ENCODE measurements at places on chromosomes 4 and X.
A peak's percentile ranks its signal among the peaks of the same experiment; 100 is the strongest.

DNA sequence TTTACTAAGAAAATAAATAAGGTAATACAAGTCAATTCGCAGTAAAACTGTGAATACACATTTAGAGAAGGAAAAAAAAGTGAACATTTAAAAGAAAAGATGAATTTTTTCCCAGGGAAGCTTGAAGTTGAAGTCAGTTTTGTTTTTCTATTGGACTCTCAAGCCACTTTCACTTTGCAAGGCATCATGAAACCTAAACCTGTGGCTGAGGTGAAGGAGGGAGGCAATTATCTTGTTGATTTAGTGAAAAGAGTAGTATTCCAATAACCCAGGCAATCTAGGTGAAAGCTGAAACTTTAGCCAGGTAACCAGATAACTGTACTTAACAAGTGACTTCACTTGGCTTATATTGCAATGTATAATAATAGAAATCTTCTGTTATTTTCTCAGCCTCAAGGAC is 138.6 kb downstream of the HDX start:
- DNase-seq, result no peak

- DNase-seq, result peak; percentile 23
Observed at GRCh38 chr4:171983935-171984805, 171.0 kb downstream of the GALNTL6 start.

DNA sequence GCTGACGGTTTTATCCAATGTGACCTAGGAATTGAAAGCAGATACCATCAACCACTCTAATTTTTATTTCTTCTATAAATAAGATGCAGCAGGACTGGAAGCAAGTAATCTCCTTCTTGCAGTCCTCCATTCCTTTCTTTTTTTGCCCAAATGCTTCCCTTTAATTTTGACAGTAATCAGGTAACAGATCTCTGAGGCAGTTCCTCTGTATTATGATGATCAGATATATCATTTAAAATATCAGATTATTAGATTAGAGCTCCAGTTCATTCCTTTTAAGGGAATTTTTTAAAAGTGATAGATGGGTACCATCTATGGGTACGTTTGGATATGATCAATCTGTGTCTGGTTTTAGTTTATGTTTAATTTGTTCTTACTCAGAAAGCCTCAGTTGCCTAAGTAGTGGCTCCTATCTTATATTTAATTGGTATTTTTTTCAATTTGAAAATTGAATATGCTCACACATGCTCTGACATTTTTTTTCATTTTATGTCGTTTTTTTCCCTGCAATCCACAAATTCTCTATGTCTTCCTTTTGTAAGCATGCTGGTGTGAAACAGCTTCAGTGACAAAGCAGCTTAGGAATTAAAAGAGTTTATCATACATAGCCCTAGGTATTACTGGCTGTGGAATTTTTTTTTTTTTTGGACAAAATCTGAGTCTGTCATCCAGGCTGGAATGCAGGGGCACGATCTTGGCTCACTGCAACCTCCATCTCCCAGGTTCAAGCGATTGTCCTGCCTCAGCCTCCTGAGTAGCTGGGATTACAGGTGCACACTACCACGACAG is 73.7 kb upstream of the ANK2 start:
- no peak for DNase-seq

GRCh38 chr4:141077611-141078225 is 55.6 kb downstream of the RNF150 start:
- DNase-seq, result no peak

DNA sequence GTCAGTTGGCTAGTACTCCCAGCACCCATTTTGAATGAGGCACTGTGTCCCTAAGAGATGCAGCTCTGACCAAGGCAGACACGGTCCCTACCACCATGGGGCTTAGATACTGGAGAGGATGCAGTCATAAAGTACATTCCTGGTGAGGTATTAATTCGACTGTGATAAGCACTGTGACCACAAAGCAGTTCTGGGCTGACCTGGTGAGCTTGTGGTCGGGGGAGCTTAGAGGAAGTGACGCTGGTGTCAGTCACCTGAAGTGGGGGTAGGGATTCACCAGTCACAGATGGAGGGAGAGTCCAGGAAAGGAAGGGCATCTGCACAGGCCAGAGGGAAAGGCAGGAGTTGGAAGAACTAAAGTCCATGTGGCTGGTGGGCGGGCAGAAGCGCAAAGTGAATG is 15.8 kb upstream of the CLTRN start:
- no peak for DNase-seq

DNA sequence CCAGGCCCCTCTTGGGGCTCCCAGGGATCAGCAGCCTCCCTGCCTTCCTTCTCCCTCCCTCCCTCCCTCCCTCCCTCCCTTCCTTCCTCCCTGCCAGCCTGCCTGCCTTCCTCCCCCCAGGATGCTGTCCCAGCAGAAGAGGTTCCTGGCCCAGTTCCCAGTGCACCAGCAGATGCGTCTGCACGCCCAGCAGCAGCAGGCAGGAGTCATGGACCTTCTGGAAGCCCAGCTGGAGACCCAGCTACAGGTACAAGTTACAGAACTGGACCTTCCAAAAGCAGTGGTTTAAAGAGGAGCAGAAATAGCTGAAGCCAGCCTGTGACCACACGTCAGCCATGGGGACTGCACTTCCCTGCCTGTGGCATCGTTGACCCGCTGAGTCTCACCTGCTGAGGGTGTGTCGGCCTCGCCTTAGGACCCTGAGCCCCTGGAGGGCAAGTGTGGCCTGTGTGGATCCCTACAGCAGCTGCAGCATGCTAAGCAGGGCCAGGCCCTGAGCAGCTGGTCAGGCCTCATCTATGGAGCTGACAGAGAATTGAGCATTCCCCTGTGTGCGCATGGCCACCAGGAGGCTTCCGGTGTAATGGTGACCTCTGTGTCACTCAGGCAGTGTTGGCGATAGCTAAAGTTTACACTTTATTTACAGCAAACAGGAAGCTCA is 84.7 kb downstream of the CRMP1 start:
- DNase-seq, result no peak

DNA sequence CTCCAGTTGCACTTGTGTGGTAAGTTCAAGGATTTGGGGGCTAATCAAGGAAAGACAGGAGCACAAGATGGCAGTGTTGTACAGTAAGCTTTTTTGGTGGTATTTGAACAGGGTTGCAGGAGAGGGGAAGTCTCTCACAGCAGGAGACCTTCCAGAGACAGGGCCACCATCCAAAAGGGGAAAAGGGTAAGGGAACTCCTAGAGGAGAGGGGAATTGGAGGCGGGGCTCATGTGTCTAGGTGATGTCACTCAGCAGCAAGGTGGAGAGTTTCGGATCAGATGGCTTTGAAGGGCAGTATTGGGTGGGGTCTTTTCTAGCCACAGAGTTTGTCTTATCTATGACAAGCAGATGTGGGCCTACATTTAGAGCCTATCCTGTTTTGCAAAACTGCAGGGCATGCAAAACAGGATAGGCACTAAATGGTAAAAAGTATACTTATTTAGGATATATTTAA is 13.4 kb upstream of the RNF175 start:
- DNase-seq, result no peak

GRCh38 chr4:8835521-8836365 is 35.9 kb downstream of the HMX1 start:
- DNase-seq, result no peak

- no peak for DNase-seq
Observed at GRCh38 chr4:168384437-168385141, 66.0 kb upstream of the DDX60 start.

- no peak for DNase-seq
Observed at GRCh38 chrX:123436512-123437136, 252.5 kb downstream of the GRIA3 start.

GRCh38 chrX:96563646-96564045 is 121.0 kb upstream of the DIAPH2 start:
- no peak for DNase-seq

All from astrocyte of the cerebellum (primary cell).